ENCODE measurements at places on chromosomes 6 and 20.

GRCh38 chr6:25083784-25084507 is 148.2 kb upstream of the RIPOR2 start:
- DNase-seq, result no peak

GRCh38 chr6:10111975-10112374 is 302.9 kb downstream of the TFAP2A start:
- DNase-seq, result no peak

GRCh38 chr6:132954936-132955335 is 140.6 kb downstream of the RPS12 start:
- no peak for DNase-seq

- DNase-seq, result no peak
Observed at GRCh38 chr6:156833755-156834154, 56.6 kb downstream of the ARID1B start.

GRCh38 chr6:112560651-112561050 is 213.5 kb downstream of the RFPL4B start:
- no peak for DNase-seq

DNA sequence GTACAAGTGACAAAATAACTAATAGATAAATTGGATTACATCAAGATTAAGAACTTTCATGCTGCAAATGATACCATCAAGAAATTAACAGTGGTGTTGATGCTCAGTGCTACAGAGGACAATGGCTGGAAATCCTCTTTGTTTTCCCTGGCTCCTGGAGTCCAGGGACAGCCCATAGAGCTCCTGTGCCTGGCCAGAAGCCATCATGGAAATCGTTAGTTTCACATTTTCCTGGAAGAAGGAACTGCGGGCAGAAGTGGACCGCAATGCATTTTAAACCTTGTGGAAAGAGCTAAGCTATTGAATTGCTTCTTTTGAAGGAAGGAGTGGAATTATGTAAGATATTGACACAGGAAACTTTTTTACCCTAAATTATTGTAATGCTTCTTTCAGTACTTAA is 276.0 kb downstream of the GJA1 start:
- no peak for DNase-seq
